ENCODE measurements at places on chromosomes 12 and 14.

- DNase-seq = no peak
Observed at GRCh38 chr14:94989946-94990345, 167.4 kb downstream of the DICER1 start.

- DNase-seq = no peak
Observed at GRCh38 chr12:64667793-64668192, 57.5 kb downstream of the RASSF3 start.

DNA sequence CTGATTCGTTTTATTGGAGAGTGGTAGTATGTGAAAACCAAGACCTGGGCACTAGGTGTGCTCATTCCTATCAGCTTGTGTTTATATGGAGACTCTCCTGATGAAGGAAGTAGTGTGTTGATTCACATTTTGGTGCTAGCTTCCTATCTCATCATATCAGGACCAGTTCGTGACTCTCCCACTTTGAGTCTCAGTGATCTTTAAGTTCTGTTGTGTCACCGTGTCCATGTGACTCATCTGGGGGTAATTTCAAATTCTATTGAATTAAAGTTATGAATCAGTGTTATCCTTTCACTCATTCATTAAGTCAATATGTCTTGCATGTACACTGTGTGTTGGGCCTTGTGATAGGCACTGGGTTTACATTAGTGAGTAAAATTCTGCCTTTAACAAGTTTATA is 180.2 kb downstream of the CACNA1C start:
- peak; percentile 64 for DNase-seq

DNA sequence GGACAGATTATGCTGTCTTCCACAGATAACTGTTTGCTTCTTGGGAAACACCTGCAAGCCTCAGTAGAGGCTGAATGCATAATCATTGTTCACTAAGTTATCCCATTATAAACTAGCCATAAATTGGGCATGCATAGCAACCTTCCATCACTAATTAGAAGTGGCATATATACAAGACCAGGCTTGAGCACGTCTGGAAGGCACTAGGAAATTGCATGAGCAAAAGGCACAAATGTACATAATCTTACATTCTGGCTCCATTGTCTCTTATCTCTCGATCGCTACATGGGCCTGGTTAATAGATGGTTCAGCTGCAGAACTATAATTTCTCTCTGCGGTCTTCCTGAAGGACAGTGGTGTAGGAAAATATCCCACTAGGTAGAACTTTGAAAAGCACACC is 679.2 kb downstream of the RPL10L start:
- no peak for DNase-seq

DNA sequence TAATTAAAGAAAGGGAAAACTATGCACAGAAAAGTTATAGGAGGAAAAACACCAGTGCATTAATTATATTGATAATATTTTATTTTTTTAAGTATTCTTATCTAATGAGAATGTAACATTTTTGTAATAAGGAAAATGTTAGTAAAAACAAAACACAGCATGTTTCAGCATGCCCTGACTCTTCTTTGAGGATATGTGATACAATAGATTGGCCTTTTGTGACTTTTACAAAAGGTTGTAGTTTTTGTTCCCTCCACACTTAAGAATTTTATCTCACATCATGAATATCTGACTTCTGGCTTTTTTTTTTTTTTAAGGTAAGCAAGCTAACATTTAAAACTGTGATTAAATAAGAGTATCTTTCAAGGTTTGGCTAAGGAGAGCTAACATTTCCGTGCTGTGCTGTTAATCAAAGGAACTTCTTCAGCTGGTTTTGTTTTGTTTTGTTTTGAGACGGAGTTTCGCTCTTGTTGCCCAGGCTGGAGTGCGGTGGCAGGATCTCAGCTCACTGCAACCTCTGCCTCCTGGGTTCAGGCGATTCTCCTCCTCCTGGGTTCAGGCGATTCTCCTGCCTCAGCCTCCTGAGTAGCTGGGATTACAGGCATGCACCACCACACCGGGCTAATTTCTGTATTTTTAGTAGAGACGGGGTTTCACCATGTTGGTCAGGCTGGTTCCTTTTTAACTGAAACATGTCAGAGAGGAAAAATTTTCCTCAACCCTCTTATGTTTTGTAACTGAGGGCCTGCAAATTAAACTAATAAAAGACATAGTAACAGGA is 30.8 kb upstream of the RESF1 start:
- no peak for DNase-seq

GRCh38 chr14:102034301-102034700 is 52.5 kb downstream of the HSP90AA1 start:
- DNase-seq = no peak

DNA sequence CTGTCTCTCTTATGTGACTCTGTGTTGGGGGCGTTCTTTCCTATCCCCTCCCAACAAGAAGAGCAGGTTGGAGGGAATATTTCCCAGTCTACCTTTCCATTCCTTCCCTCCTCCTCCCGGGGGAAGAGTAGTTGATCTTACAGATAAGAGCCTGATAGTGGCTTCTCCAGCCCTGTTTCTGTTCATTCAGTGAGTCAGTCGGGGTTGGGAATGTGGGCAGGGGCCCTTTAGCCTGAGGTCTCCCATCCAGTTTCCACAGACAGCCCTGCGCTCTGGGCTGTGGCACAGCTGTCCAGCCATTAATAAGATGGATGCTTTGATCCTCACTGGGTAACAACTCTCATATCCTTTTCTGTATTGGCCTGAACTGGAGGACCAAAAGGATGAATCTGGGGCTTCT is 18.1 kb upstream of the PPP1R1A start:
- DNase-seq = no peak

GRCh38 chr12:92605621-92606170 is 97.1 kb upstream of the PLEKHG7 start:
- DNase-seq = no peak

DNA sequence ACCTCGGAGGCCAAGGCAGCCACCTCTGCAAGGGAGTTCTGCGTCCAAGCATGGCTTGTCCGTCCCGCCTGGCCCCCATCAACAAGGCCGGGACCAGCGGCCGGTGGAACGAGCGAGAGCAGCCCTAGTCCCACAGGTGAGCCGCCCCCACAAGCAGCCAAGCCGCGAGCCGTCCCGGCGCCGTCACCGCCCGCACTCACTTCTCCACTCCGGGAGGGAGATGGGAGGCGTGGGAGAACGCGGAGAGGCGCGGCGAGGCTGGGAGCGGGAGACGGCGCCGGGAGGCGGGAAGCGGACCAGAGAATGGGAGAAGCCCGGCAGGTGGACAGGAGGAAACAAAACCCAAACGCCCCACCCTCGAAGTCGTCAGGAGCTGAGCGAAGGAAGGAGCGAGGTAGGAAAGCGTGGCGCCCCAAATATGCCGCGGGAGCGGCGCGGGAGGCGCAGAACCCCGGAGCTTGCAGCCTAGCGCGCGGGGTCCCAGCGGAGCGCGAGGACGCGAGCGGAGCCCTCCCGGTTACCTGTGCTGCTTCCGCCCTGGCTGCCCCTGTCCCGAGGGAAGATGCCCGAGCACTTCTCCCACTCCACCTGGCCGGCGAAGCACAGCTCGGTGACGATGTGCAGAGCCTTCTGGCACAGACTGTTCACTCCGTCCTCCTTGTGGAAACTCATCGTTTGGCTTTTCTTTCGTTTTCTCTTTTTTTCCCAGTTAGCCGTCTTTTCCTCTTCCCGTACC is 600 bp downstream of the SYT10 start:
- DNase-seq = no peak

GRCh38 chr12:112198120-112198733 is 72.9 kb downstream of the TRAFD1 start:
- peak; percentile 73 for DNase-seq

DNA sequence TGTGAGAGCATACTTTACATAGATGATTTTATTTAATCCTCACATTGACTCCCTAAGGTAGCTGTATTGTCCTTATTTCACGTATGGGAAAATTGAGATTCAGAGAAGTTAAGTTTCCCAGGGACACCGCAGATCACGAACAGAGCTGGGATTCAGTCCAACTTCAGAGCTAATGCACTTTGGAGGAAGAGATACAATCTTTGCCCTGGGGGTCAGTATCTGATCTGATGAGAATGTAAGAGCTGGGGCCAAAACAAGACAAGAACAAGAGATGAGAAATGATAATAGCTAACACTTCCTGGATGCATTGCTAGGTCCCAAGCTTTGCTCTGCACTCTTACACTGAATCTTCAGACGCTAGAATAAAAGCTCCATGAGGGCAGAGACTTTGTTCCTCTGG is 6.0 kb upstream of the CSAD start:
- DNase-seq = no peak

- no peak for DNase-seq
Observed at GRCh38 chr12:93091886-93092648, 163.0 kb upstream of the EEA1 start.

DNA sequence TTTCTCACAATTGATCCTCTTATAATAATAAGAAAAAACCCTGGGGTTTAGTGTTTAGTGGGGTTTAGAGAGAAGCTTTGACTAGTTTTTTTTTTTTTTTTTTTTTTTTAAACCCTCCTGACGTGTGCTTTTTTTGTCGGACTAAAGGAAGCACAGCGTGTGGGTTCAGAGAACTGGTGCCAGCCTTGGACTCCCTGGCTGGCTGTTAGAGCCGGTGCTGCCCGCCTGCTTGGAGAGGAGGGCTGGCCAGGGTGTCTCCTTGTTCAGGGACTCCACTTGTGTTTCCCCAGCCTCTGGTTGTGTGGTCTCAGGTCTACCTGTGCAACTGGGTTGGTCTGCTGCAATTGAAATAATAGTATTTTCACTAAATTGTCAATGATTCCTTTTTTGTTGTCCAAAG is 54.1 kb upstream of the ASPG start:
- no peak for DNase-seq

- peak; percentile 22 for DNase-seq
Observed at GRCh38 chr12:93010461-93010860, 81.4 kb upstream of the EEA1 start.

GRCh38 chr12:67344979-67345710 is 76.0 kb downstream of the CAND1 start:
- no peak for DNase-seq

DNA sequence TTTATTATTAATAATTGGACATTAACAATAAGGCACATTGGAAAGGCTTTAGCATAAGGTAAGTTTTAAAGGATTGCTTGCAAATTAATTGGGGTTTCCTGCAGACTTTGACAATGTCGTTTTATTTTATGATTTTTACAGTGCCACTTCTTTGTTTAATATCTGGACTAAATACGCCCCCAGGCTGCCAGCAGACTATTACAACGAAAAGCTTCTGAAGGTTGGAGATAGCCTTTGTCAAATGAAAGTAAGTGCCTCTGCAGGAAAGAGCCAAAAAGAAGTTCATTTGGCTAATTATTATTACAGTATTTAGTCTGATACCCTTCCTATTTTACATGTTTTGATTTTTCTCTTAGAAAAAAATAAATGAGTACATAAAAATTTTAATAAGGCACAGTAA is 11.3 kb downstream of the CFAP54 start:
- peak; percentile 58 for DNase-seq

DNA sequence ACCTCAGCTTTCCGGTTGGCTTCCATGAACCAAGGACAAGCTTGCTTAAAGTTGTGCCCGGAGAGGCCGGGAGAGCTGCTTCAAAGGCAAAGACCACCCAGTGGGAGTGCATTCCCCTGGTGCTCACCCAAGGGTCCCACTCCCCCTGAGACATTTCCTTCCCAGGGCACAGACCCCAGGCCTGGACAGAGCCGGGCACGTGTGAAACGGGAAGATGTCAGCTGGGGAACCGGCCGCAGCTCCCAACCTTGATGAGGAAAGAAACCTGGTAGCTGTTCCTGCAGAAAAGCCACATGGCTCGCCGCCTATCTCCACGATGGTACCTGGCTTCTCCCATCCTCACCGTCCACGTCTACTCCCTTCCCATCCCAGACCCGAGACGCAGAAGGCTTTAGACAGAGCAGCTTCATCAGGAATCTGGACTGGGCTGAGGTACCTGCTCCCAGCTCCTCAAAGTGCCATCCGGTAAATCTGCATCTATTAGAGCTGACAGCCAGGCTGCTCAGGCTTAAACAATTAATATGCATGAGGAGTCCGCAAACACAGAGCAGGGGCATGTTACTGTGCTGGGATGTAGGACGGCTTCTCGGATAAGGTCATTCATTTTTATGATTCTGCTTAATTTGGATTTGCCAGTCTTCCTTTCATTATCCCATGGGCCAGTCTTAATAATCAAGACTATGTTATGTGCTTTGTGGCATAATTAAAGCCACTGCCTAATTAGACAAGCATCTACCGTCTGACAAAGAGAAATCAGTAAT is 53.1 kb downstream of the GALNT9 start:
- DNase-seq = no peak

DNA sequence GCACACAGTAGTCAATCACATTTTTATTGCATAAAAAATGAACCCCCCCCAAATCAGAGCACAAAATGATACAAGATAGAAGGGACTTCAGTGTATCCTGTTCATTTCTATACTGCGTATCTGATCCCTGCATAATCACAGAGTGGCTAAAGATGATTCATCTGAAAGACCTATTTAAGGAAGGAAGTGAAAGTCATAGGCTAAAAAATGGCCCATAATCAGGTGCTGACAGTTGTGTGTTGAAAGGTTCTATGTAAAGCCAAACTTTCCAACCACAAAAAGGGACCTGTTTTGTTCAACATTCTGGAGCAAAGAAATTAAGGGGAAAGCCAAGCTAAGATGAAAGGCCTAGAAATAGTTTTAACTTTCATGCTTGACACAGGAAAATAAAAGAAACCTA is 147.8 kb upstream of the ATP2B1 start:
- peak; percentile 81 for DNase-seq

GRCh38 chr14:90381011-90381786 is 15.6 kb upstream of the CALM1 start:
- DNase-seq = no peak

- DNase-seq = peak; percentile 58
Observed at GRCh38 chr14:54567639-54568561, 972 bp downstream of the SAMD4A start.

- no peak for DNase-seq
Observed at GRCh38 chr12:99257672-99258071, 389.9 kb upstream of the GARIN6 start.

DNA sequence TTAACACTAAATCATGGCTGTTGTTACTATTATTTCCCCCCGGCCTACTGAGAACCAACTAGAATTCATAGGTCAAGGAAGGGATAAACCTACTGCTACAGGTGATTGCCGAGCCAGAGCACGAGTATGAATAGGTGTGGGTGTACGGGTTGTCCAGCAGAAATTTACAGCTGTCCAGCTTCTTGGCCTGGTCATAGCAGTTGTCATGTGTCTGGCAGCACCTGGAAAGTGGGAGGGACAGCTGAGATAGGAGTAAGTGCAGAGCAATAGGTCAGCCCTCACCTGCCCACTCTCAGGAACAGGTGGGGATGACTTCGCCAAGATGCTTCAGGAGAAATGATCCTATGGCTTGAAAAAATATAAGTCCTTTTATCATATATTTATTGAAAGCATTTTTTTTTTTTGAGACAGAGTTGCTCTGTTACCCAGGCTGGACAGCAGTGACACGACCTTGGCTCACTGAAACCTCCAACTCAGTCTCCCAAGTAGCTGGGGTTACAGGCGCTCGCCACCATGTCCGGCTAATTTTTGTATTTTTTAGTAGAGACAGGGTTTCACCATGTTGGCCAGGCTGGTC is 2.6 kb downstream of the PLA2G1B start:
- DNase-seq = no peak

- DNase-seq = peak; percentile 18
Observed at GRCh38 chr12:25644979-25645378, 91.9 kb upstream of the LMNTD1 start.
